ENCODE measurements at places on chromosomes 12 and 14. TPM values are rescaled to one million over a fixed set of nuclear protein-coding genes. Genes with fewer than 3 reads are reported as not detected.

OR6C2 gene
- not detected for total RNA-seq

NOC4L gene
- 23.4 TPM for total RNA-seq

DNA sequence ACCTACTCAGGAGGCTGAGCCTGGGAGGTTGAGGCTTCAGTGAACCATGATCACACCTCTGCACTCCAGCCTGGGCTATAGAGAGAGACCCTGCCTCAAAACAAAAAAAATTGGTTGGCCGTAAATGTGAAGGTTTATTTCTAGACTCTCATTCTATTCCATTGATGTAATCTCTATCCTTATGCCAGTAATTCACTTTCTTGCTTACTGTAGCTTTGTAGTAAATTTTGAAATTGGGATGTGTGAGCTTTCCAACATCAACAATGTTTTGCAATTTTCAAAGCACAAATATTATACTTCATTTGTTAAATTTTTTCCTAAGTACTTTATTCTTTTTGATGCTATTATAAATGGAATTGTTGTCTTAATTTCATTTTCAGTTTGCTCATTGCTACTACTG lies 24.6 kb downstream of the LIN52 start:
- no peak for DNase-seq

DNA sequence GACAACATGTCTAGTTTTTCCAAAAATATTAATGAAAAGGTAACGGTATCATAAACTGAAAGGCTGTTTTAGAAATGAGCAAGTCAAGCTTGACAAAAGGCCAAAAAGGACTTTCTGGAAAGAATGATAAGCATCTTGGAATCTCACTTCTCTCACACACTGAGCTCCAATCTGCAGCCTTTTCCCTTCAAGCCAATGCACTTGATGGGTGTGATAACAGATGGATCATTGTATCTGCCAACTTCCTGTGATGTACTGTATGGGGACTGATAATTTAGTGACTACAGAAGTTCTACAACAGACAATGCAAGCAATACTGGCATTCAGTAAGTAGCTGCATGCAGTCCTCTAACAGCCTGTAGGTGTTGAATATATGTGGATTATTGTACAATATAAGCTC lies 147.1 kb downstream of the MED13L start:
- no peak for DNase-seq

ATL1 gene
- 10.7 TPM for total RNA-seq

GRCh38 chr12:121697093-121697698 lies 15.4 kb upstream of the TMEM120B start:
- DNase-seq = no peak

DPPA3 gene
- not detected for total RNA-seq

GRCh38 chr12:127459687-127460086 lies 807.3 kb upstream of the TMEM132C start:
- no peak for DNase-seq

TESPA1 gene
- 3.1 TPM for total RNA-seq

DNA sequence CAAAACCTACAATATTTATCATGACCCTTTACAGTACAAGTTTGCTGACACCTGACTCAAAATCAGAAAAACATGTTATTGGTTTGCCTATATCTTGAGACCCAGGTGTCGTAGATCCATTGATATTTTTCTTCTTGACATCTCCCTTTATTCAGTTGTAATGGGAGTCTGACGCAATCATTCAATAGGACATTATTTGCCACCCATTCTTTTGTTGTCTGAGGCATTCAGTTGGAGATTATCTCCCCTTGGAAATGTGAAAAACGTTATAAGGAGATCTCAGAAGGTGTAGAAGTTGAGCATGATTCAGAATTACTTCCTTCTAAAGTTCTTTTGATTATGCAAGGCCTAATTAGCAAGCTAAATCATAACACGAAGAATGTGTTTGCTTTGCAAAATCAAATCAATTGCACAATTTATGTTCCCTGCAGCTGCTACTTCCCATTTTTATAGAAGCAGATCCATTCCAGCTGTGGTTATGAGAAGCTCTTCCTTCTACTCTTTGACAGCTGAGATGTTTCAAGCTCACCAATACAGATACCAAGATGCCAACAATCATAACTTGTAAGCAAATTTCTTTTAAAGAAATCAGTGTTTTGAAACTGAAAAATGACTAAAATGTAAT lies 228.2 kb upstream of the SYT1 start:
- DNase-seq = no peak

GRCh38 chr14:105142651-105143450 lies 25.7 kb downstream of the JAG2 start:
- DNase-seq = no peak

DNA sequence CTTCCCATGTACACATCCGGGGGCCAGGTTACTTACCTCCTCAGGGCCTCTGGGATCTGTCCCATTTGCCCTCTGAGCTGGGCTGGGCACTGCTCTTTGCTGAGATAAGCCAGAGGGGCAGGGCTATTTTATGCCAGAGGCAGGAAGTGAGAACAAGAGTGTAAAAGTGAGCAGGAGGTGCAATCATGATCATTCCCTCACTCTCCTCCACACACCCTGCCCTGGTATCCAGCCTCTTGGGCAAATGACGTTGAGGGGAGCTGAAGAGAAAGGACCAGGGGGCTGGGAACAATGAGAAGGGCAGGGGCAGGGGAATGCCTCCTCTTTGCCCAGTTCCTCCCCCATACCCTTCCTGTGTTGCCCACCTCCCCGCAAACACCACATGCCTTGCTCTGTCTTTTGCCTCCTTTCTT lies 4.2 kb downstream of the LPAR5 start:
- DNase-seq = no peak

DNA sequence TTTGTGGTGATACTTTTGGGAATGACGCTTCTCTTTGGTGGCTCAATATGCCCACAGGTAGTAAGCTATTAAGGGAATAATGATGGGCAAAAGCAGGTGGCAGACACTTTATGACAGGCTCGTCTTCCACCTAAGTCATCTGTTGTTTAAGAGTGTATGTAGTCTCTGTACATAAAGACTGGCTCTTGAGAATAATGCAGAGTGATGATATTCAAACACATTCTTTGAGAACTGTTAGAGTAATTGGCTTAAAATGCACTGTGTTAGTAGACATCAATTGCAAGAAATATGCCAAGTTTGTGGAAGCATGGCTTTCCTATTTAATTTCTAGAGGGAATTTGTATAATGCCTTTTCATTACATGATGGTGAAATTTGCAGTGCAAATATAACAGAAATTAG lies 694.8 kb upstream of the MIS18BP1 start:
- DNase-seq = no peak

ENDOU gene
- 3.4 TPM for total RNA-seq

DNA sequence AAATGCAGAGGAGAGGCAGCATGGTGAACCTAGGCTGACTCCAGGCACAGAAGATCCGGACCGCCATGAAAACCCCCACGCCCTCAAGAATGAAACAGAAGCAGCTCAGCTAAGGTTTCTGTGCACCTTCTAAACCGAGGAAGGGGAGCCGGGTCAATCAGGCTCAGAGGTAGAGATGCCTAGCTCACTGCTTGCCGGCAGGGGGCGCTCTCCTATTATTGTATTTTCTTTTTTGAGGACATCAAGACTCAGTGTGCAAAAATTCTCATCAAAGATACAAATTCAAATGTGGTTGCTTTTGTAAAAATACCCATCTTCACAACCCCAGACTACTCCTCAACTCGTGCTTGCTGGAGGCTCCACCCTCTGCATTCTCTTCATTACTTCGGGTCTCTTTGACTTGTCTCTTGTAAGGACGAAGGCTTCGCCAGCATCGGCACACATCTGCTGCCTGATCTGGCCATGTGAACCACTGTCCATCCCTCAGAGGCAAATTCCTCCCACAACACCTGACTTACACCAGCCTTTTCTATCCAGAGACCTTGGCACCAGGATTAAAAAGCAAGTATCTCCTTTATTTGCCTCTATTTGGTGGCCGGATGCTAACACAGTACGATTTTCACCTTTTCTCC lies 33.4 kb upstream of the RNASE3 start:
- DNase-seq = peak; percentile 73

HHIPL1 gene
- 3.4 TPM for total RNA-seq

DNA sequence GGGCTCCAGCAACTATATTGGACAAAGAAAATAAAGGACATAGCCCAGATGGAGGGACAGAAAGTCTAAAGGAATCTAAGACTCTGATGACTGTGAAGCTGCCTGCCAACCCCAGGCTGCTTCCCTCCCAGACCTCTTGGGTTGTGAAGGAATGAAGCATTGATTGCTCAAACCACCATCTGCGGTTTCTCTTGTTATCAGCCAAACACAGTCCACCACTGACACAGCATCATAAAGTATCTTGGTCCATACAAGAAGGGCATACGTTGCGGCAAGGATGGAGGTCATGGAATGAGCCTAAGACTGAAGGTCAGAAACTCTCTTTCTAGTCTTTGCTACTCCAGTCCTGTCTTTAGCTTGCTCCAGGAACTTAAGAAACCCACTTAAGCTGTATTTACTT lies 58.5 kb upstream of the PLXNC1 start:
- DNase-seq = no peak

DNA sequence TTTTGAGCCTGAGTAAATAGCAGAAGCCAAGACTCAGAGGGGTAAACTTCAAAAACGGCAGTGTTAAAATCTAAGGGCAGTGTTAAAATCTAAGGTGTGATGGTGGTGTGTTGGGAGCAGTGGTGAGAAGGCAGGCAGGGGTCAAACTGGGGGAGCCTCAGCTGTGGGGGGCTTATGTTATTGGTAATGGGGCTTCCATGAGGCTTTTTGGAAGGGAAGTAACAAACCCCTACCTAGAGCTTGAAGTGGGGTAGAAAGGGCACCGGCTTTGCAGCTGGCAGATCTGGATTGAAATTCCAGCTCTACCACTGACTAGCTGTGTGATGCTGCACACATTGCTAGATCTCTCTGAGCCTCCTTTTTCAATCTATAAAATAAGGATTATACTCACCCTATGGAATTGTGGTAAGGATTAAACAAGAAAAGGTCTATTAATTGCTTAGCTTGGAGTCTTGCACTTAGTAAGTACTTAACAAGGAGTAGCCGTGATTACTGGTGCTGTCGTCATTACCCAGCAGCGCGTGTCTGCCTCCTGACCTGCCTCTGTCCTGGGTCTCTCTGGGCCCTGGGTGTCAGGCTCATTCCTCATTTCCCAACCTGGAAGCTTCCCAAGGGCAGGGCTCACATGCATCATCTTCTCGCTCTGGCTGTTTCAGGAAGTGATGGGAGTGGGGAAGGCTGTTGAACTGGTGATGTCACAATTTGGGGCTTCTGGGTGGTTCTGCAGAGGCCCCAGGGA lies 18.5 kb upstream of the KRT80 start:
- peak; percentile 2 for DNase-seq

DACT1 gene
- 26.2 TPM for total RNA-seq

DNA sequence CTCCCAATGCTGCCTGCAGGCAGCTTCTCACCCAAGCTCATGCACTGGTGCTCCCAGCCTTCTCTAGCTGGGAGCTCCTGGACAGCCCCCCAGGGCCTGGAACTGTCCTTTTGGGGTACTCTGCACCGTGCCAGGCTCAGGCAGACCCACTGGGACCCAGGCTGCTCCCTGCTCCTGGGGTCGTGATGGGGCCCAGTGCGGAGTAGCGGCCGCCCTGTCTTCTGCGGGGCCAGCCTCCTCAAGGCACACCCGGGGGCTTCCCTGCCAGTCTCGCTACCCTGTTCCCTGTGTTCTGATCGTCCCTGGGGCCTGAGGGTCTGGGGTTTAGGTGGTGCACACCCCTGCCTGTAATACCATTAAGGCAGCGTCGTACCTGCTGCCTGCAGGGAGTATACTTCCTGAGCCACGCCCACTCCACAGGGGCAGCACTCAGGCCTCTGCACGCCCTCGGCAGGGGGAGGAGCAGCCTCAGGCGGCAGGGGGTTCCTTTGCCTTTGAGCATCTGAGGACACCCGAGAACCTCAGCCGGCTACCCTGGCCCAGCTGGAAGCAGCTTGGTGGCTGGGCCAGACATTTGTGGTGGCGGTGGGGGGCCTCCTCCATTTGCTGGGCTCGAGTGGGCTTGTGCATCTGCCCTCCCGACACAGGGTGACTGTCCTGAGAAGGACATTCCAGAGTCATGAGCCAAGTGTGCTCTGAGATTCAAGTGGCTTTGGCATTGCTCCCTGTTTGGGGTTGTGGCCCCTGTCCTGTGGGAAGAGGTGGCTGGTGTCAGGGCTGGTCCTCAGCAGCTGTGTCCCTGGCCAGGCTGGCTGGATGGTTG lies 9.2 kb upstream of the CRIP2 start:
- DNase-seq = no peak

DNA sequence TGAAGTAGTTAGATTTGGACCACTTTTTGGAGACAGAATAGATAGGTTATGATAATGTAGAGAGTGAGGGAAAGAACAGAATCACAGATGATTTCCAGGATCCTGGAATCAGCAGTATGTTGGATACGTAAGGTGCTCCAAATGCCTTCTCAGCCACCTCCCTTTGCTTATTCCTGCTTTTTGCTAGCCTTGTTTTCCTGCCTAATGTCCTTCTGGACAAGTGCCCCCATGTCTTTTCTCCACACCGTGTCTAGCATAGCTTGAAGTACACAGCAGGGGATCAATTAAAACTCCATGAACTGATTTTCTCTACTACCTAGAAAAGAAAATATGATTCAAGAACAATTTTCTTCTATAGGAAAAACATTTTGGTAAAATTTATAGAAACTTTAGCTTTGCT lies 144.0 kb downstream of the SYT1 start:
- no peak for DNase-seq

GRCh38 chr14:102088012-102088792 lies 1.4 kb upstream of the HSP90AA1 start:
- DNase-seq = peak; percentile 34

DNA sequence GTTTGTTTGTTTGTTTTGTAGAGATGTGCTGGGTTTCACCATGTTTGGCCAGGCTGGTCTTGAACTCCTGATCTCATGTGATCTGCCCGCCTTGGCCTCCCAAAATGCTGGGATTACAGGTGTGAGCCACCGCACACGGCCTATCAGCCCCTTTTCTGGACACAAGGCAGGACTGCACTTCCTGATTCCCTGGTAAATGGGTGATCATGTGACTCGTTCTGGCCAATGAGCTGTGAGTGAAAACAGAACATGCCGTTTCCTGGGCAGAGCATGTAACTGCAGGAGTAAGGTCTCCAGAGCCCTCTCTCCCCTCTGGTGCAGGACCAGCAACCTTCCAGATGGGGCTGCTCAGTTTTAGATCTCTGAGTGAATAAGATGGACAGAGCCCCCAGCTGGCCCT lies 92.7 kb downstream of the ITPK1 start:
- no peak for DNase-seq

DNA sequence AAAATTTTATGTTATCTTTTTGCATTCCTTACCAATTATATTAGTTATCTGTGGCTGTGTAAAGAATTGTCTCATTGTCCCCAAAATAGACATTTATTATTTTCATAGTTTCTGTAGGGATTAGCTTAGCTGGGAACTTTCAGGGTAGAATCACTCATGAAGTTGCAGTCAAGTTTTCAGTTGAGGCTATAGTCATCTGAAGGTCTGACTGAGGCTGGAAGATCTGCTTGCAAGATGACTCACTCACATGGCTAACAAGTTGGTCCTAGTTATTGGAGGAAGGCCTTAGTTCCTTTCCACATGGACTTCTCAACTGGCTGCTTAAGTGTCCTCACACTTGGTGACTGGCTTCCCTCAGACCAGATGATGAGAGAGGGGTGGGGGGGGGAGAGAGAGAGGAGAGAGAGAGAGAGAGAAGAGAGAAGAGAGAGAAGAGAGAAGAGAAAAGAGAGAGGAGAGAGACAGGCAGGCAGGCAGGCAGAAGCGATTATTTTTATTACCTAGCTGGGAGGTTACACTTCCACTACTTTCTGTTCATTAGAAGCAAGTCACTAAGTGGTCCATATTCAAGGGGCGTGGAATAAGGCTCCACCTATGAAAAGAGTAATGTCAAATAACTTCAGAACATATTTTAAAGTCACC lies 6.4 kb downstream of the AP5M1 start:
- no peak for DNase-seq
